HepG2 (cell line): ENCODE measurements at places on chromosomes 1 and 21. TPM values are rescaled to one million over a fixed set of nuclear protein-coding genes. Genes with fewer than 3 reads are reported as not detected.

ATP6V1G3 gene
- total RNA-seq, result not detected in 2 replicates

AMY2A gene
- not detected in 2 replicates for total RNA-seq

AMY2B gene
- 0.18 and 1.3 TPM in 2 replicates for total RNA-seq

KIF26B gene
- total RNA-seq, result 0.03 and 0.09 TPM in 2 replicates

C8B gene
- total RNA-seq, result 3.3 and 8.4 TPM in 2 replicates
